ENCODE measurements at places on chromosomes 5 and 9.
A peak's percentile ranks its signal among the peaks of the same experiment; 100 is the strongest.

- no peak for ATAC-seq
- no peak overlapping the region for H3K27ac ChIP-seq
- no peaks in the 10 kb centered on the region for H3K36me3 ChIP-seq
- H3K4me1 ChIP-seq, result no peaks in the 10 kb centered on the region
These were observed 227.0 kb downstream of the PAPPA start for GRCh38 chr9:116380496-116380995.

- no peak for ATAC-seq
- H3K36me3 ChIP-seq, result no peaks in the 10 kb centered on the region
- H3K4me3 ChIP-seq, result no peak overlapping the region
- no peak overlapping the region for H3K27ac ChIP-seq
- H3K4me1 ChIP-seq, result no peaks in the 10 kb centered on the region
- peaks cover 10% of the 10 kb centered on the region for H3K27me3 ChIP-seq
These were observed 150.8 kb upstream of the PPP1R26 start for GRCh38 chr9:135328485-135329417.

GRCh38 chr5:150065886-150066285 lies 20.5 kb downstream of the CSF1R start:
- H3K27ac ChIP-seq, result peak overlapping the region; percentile 87
- H3K4me1 ChIP-seq, result peaks cover 6% of the 10 kb centered on the region
- ATAC-seq, result no peak
- H3K36me3 ChIP-seq, result no peaks in the 10 kb centered on the region

GRCh38 chr5:172945151-172945550 lies 14.1 kb upstream of the RPL26L1 start:
- H3K27ac ChIP-seq, result peak overlapping the region; percentile 78
- H3K36me3 ChIP-seq, result peaks cover 24% of the 10 kb centered on the region
- H3K4me1 ChIP-seq, result no peaks in the 10 kb centered on the region

DNA sequence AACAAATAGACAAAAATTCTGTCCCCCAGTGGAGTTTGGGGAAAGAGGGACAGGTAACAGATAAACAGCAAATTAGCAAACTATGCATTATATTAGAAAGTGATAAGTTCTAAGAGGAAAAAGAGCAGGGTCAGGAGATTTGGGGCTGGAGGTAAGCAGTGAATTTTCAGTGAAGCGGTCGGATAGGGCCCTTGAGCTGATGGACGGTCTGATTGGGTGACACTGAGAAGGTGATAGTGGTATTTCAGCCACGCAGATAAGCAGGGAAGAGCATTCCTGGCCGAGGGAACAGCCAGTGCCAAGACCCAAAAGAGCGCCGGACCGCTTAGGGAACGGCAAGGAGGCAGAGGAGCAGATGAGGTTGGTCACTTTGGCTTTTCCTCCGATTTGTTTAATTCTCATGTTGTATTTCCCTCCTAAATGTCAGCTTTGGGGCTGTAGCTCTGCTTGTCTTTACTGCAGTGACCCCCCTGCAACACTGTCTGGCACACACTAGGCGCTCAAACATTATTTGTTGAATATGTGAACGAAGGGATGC lies 1.1 kb upstream of the PTPN3 start:
- ATAC-seq, result no peak
- peaks cover 47% of the 10 kb centered on the region for H3K27me3 ChIP-seq
- no peaks in the 10 kb centered on the region for H3K36me3 ChIP-seq
- no peaks in the 10 kb centered on the region for H3K4me1 ChIP-seq
- peak overlapping the region; percentile 15 for H3K4me3 ChIP-seq
- H3K27ac ChIP-seq, result no peak overlapping the region

GRCh38 chr9:70566066-70566465 lies 151.6 kb upstream of the KLF9 start:
- no peak overlapping the region for H3K27ac ChIP-seq
- no peaks in the 10 kb centered on the region for H3K27me3 ChIP-seq
- ATAC-seq, result no peak
- H3K36me3 ChIP-seq, result no peaks in the 10 kb centered on the region
- H3K4me1 ChIP-seq, result peaks cover 23% of the 10 kb centered on the region

- no peaks in the 10 kb centered on the region for H3K36me3 ChIP-seq
- no peak for ATAC-seq
- peaks cover 18% of the 10 kb centered on the region for H3K27me3 ChIP-seq
- H3K4me1 ChIP-seq, result no peaks in the 10 kb centered on the region
- H3K27ac ChIP-seq, result no peak overlapping the region
These were observed 16.5 kb upstream of the SPATA9 start for GRCh38 chr5:95699337-95699736.

DNA sequence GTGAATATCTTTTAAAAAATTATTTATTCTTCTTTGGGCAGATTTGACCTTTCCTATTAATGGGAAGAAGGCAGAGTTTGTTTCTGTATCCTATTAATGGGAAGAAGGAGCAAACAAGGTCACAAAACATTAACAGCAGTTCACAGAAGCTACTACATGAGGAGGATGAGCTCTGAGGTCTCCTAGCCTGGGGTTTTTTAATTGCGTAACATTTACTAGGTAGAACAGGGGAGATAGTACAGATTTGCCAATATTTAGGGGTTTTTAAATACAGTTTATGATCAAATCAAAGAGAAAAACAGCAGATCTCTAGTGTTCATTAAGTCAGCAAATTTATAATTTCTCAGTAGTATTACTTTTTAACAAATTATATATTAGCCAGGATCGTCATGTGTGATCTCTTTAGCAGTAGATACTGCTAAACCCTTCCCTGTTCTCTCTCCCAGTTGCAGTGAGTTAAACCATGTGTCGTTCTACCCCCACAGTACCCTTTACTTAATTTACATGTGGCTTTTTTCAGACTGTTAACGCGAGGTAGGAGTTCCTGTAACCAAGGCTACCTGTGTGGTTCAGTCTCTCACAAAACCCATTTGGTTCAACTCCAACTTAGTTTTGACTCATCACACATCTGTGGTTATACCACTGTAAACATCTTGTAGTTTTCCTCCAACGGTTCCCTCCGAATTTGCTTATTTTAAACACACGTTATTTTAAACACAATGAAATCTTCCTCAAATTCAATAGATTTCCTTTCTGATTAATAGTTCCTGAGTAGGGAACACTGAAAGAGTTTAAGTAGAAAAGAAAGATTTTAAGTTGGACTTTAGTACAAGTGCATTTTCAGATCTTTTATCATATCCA lies 13.3 kb downstream of the SLC25A46 start:
- ATAC-seq, result peak; percentile 95
- H3K4me3 ChIP-seq, result peak overlapping the region; percentile 72
- no peaks in the 10 kb centered on the region for H3K27me3 ChIP-seq
- H3K27ac ChIP-seq, result peak overlapping the region; percentile 95

DNA sequence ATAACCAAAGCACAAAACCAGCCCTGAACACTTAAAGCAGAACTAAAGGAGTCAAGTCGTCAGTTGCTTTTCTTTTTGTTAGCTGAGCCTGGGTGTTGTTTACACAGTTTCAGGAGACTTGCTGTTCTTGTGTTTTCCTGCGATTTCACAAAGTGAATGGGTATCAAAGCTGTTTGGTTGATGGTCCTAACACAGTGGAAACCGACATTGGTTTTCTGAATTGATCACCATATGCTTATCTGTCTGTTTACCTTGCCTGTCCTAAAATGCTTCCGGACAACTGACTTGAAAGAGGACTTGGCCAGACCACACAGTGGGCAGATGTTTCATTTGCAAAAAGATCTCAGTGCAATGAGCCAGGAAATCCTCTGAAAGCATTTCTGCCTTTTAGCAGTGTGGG lies 676.4 kb downstream of the PRELID2 start:
- no peak overlapping the region for H3K4me3 ChIP-seq
- H3K4me1 ChIP-seq, result no peaks in the 10 kb centered on the region
- ATAC-seq, result no peak
- no peaks in the 10 kb centered on the region for H3K36me3 ChIP-seq

- H3K36me3 ChIP-seq, result peaks cover 6% of the 10 kb centered on the region
- peak overlapping the region; percentile 98 for H3K4me3 ChIP-seq
- H3K27ac ChIP-seq, result peak overlapping the region; percentile 83
- peaks cover 7% of the 10 kb centered on the region for H3K27me3 ChIP-seq
- peaks cover 28% of the 10 kb centered on the region for H3K4me1 ChIP-seq
These were observed 3.1 kb upstream of the RGMB start for GRCh38 chr5:98770209-98770910.

GRCh38 chr5:66814146-66814991 lies 218.2 kb downstream of the MAST4 start:
- H3K27me3 ChIP-seq, result peaks cover 4% of the 10 kb centered on the region
- ATAC-seq, result peak; percentile 83
- no peaks in the 10 kb centered on the region for H3K36me3 ChIP-seq
- no peak overlapping the region for H3K27ac ChIP-seq

DNA sequence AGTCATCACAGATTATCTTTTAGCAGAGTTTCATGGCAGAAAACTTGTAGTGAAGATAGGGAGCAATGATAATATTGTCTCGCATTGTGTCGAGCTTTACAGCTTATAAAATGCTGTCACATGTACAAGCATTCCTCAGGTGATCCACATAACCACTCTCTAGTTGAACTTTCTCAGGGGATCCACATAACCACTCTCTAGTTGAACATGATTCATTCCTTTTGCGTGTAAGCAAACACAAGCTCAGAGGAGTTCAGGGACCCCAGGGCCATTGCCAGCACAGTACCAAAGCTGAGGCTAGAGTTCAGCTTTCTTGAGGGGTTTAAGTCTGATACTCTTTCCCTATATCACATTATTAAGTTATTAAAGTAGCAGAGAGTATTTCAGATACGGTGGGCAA lies 86.7 kb downstream of the CDH6 start:
- H3K4me3 ChIP-seq, result no peak overlapping the region
- H3K27me3 ChIP-seq, result no peaks in the 10 kb centered on the region
- H3K4me1 ChIP-seq, result no peaks in the 10 kb centered on the region
- no peaks in the 10 kb centered on the region for H3K36me3 ChIP-seq
- ATAC-seq, result no peak
- H3K27ac ChIP-seq, result no peak overlapping the region

- no peak for ATAC-seq
- no peaks in the 10 kb centered on the region for H3K4me1 ChIP-seq
- no peaks in the 10 kb centered on the region for H3K36me3 ChIP-seq
- no peak overlapping the region for H3K27ac ChIP-seq
- peaks cover 38% of the 10 kb centered on the region for H3K27me3 ChIP-seq
These were observed 206.1 kb upstream of the NFIL3 start for GRCh38 chr9:91629718-91630117.

DNA sequence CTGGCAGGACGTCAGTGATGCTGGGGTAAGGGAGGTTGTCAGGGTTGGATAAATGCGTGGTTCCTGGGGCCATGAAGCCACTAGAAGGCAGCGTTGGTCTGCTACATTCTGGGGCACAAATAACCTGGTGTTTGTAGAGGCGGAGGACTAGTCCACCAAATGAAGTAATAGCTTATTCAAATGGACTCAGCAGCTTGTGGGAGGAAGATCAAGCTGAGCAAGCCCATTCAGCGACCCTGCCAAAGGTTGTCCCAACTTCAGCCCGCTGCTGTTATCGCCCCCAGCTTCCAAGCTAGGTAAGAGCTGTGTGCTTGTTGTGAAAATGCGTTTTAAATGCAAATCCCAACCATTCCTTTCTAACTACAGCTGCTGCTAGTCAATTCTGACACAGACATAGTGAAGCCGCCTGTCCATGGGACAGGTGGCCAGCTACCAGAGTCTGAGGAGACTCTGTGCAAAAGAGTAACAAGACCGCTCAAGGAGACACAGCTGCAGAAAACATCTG lies 7.6 kb upstream of the FAM240B start:
- H3K27ac ChIP-seq, result no peak overlapping the region
- peaks cover 19% of the 10 kb centered on the region for H3K27me3 ChIP-seq
- no peak for ATAC-seq
- no peaks in the 10 kb centered on the region for H3K36me3 ChIP-seq

DNA sequence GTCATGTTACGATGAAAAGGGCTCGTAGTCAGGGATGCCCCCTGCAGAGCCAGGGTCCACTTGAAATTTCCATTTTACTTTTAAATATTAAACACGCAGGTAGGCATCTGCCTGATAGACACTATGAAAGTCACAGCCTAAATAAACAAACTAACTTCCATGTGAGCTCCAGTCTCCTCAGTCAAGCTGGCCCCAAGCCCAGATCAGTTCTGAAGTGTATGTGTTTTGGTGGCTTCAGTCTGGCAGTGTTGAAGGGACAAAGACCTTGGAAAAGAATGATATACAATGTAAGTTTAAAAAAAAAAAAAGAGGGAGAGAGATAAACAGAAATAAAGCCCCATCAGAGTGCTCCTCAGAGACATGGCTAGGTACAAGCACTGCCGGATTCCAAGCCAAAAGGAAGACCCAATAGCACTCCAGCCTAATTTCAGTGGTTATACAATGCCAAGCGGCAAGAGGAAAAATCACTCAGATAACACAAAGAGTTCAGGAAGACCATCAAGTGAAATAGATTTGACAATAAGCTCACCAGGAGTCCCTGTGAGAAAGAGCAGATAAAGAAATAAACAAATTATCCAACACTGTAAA lies 181.0 kb downstream of the BNC2 start:
- H3K27ac ChIP-seq, result no peak overlapping the region
- H3K4me3 ChIP-seq, result no peak overlapping the region
- no peaks in the 10 kb centered on the region for H3K36me3 ChIP-seq
- no peak for ATAC-seq
- no peaks in the 10 kb centered on the region for H3K4me1 ChIP-seq
- no peaks in the 10 kb centered on the region for H3K27me3 ChIP-seq

DNA sequence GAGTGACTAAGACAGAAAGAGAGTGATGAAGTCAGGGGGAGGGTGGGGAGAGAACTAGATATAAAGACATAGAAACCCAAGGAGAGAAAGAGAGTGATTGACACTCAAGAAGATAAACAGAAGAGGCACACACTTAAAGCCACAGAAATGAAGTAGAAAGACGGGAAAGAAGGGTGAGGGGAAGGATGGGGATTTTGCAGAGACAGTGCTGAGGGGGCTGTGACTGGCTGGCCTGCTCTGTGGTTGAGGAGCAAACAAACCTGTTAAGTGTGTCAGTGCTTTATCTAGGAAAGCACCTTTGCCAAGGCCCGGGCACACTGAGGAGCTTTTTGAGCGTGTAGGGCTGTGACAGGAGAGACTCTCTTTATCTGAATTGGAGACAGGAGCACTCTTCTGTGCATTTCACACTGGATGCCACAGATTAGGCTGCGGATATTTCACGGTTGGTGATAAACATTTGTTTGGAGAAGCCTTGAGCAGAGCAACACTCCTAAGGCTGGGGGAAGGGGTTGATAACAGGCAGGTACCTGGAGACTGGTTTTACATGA lies 109.1 kb downstream of the DOCK2 start:
- H3K27ac ChIP-seq, result peak overlapping the region; percentile 78
- H3K4me1 ChIP-seq, result peaks cover 23% of the 10 kb centered on the region
- peaks cover 99% of the 10 kb centered on the region for H3K36me3 ChIP-seq
- peak; percentile 74 for ATAC-seq
- no peaks in the 10 kb centered on the region for H3K27me3 ChIP-seq
- H3K4me3 ChIP-seq, result no peak overlapping the region

- no peak for ATAC-seq
- peaks cover 5% of the 10 kb centered on the region for H3K4me1 ChIP-seq
- no peaks in the 10 kb centered on the region for H3K36me3 ChIP-seq
- H3K27ac ChIP-seq, result no peak overlapping the region
- H3K27me3 ChIP-seq, result peaks cover 35% of the 10 kb centered on the region
These were observed 74.3 kb downstream of the COL23A1 start for GRCh38 chr5:178515776-178516503.

GRCh38 chr5:59597690-59598546 lies 295.6 kb downstream of the PDE4D start:
- no peaks in the 10 kb centered on the region for H3K36me3 ChIP-seq
- peaks cover 3% of the 10 kb centered on the region for H3K27me3 ChIP-seq
- no peak overlapping the region for H3K27ac ChIP-seq
- H3K4me1 ChIP-seq, result no peaks in the 10 kb centered on the region
- no peak overlapping the region for H3K4me3 ChIP-seq

- ATAC-seq, result no peak
- no peaks in the 10 kb centered on the region for H3K36me3 ChIP-seq
- no peak overlapping the region for H3K27ac ChIP-seq
- no peaks in the 10 kb centered on the region for H3K4me1 ChIP-seq
- H3K4me3 ChIP-seq, result no peak overlapping the region
- H3K27me3 ChIP-seq, result no peaks in the 10 kb centered on the region
These were observed 799.9 kb downstream of the CDH12 start for GRCh38 chr5:22053195-22053594.

GRCh38 chr9:32954642-32955041 lies 46.8 kb downstream of the APTX start:
- no peak for ATAC-seq
- H3K27me3 ChIP-seq, result no peaks in the 10 kb centered on the region
- no peaks in the 10 kb centered on the region for H3K4me1 ChIP-seq
- H3K27ac ChIP-seq, result no peak overlapping the region
